ENCODE measurements at places on chromosomes 4 and X.

DNA sequence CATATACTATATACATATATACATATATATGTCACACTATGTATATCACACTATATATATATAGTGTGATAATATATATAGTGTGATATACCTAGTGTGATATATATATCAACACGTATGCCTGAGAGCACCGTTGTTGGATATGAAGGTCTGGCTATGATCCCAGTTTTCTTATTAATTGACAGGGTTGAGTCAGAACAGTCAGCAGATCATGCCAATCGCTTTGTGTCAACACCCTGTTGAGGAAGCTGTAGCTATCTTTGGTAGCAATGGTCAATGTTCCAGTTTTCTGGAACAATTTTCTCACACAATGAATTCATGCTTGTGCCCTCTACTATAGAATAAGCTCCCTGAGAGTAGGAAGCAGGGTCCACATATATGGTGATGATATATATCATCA lies 496.0 kb upstream of the AGA start:
- no peak for DNase-seq

DNA sequence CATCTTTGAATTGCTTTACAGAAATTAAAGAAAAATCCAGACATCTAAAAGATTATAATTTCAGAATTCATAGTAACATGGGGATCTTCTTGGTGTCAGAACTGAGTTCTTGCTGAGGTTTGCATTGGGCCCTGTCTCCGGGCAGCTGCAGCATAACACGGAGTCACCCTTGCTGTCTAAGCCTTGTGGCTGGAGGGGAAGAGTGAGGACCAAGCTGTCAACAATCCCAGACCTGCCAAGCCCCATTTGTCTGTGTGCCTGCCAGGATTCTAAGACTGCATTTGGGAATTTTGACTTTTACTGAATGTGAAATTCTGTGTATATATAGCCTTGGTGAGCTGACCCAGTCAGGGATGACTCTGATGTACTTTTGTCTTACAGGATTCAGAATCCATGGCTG lies 25.2 kb upstream of the NAP1L5 start:
- DNase-seq, result no peak

DNA sequence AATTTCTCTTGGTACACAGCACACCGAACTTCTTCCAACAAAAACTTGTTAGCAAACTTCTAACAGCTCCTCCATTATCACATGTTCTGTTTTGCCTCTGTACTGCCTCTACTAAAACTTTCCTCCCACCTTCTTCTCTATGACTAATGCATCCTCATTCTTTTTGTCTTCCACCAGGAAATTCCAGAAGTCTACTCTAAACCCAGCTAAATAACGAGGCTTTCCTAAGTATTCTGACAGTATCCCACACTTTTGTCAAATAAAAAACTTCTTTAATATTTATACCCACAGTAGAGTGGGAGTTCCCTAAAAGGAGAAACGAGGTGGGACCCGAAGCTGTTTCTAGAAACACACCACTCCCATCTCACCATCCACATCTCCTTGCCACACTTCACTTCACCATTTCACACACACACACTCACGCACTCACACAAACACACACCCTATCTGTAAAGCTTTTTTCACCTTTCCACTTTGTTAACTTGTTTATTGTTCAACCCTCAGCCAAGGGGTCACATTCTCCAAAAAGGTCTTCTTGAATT lies 280.3 kb downstream of the ARAP2 start:
- DNase-seq, result peak; percentile 68

DNA sequence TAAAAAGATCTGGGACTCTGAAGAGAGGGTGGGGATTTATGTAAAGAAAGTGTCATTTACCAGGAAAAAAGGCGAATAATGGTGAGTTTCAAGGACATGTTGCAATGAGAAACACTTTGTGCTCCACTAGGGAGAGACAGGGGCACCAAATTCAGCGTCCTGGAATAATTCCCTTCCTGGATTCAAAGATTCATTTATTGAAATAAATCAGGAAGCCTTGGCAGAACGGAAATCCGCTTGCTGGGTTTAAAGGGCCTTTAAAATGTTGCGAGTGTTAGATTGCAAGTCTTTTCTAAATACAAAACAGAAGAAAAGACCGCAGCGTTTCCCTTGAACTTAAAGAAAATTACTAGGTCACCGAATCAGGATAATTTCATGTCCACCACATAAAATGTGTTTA lies 3.8 kb upstream of the ZIC3 start:
- no peak for DNase-seq

DNA sequence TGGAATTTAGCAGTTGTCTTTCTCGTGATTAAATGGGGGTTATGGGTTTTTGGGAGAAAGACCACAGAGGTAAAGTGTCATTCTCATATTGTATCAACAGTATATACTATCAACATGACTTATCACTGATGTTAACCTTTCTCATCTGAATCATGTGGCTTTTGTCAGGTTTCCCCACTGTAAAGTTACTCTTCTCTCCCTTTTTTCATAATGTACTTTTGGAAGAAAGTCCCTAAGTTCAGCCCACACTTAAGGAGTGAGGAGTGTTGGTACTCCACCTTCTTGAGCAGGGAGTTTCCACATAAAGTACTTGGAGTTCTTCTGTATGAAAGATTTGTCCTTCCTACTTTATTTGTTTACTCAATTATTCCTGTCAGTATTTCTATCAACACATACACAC lies 169.9 kb downstream of the ZNF330 start:
- no peak for DNase-seq

DNA sequence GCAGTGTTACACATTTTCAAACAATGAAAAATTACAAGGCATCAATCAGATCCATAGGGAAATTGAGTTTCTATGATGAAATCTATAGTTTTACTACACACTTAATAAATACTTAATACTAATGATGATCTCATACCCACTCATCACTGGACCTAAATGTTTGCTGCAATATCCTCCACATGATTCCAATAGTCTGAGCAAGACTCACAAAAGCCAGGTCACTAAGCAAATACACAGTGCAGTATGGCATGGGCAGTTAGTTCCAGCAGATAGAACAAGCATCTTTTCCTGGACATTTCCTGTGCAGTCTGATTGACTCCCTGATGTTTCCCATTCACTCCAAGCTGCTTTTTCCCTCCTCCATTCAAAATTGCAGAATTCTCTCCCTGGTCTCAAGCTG lies 109.0 kb upstream of the ATOH1 start:
- DNase-seq, result no peak

DNA sequence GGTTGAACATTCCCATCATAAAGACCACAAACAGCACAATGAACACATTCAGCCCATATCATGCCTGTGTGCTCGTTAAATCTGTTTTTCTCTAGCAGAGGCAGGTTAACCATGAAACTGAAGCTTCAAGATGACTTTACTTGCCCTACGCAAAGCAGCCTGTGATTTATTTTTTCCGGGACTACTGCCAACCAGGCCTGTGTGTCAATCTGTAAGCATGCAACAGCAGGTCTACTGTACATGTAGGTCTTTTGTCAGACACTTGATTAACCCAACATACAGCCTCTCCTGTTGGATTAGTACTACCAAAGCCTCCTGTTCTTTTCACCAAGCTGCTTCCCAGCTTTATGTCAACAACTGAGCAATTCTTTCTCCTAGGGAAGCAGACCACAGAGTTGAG lies 85.5 kb upstream of the ACSL1 start:
- no peak for DNase-seq

DNA sequence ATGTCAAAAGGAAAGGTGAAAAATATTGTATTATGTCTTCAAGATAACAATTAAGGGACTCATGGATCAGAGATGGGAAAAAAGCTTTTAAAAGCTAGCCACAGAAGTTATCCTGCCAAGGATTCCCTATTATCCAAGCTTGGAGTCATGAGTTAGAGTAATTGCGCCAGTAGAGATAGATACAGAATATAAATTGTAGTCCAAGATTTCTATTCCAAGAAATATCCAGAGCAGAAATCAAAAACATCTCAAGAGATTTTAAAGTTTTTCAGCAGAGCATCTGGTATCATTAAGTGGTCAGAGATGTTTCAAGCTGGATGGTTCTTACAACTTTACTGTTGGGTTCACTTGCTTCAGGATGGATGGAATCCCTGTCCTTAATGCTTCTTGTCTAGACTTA lies 186.7 kb downstream of the PCDH18 start:
- DNase-seq, result no peak

- no peak for DNase-seq
These were observed 16.1 kb upstream of the USO1 start for GRCh38 chr4:75708218-75708691.

- no peak for DNase-seq
These were observed 557 bp upstream of the FAM53A start for GRCh38 chr4:1684506-1685234.

- DNase-seq, result no peak
These were observed 3.0 kb upstream of the HTRA3 start for GRCh38 chr4:8266508-8266907.

DNA sequence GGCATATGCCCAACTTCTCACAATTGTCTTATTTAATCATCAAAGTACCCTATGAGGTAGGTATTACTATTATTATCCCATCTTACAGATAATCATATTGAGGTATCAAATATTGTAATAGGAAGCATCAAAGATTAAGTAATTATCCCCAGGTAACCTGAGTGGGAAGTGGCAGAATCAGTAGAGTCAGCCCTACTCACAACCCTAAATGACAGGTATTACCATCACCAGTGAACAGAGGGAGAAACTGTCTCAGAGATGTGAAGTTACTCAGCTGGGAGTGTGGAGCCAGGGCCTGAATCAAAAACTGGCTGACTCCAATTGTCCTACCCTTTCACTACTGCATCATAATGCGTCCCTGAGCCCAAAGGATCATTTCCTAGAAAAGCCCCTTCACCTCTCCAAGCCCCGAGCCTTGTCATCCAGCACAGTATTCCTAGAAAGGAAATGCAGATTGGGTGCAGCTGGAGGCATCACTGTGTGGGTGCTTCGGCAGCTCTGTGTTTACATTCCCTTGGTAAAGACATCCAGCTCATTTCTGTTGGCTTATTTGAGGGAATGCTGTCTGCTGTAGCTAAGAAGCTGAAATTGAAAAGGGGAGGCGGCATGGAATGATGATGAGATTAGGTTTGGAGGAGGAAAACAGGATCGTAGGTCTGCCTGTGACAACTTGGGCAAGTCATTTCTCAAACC lies 72.8 kb downstream of the DHX15 start:
- peak; percentile 59 for DNase-seq

GRCh38 chrX:48919360-48919841 lies 577 bp upstream of the PIM2 start:
- no peak for DNase-seq

DNA sequence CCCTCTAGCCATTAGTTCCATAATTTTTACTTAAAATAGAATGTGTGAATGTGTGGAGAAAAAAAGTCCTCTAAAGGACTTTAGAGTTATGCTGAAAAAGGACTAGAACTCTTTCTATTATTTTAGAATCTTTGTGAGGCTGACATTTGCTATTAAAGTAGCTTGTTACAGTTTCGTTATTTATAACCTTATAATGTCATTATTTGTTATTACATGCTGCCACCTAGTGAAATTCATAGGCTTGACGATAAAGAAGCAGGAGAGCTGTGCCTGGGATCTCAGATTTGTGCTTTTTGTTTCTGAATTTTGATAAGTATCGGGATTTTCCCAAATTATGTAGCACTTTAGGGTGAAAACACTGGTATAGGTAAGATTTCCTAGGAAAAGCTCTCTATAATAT lies 38.5 kb upstream of the TAPT1 start:
- DNase-seq, result peak; percentile 38

GRCh38 chrX:18961686-18962085 lies 22.2 kb downstream of the PHKA2 start:
- no peak for DNase-seq

- DNase-seq, result no peak
These were observed 121.3 kb downstream of the GPR143 start for GRCh38 chrX:9644335-9644734.

DNA sequence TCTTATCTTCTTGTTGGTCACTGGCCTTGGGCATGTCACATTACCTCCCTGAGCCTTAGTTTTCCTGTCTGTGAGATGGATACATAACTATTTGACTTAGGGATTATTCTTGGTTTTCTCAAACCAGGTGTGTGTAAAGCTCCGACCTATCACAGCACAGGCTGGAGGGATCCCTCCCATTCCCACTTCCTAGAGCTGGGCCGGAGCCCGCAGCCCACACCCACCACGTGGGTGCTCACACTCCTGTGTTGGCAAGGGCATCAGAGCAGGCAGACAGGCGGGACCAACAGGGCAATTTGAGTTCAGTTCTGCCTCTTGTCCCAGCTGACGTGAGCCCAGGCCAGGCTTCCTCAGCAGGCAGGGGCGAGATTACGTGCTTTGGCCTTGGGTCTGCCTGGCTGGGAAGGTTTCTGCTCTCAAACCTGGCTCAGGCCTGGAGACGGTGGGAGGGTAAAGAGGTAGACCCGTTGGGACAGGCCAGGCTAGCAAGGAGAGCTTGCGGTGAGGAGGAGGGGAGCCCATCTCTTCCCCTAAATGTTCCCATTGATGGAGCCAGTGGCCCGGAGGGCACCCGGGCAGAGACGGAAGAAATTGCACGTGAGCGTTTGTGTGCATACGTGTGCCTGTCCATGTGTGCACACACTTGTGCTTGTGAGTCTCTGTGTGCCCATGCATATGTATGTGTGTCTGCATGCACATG lies 734 bp upstream of the SH3TC1 start:
- DNase-seq, result no peak

- no peak for DNase-seq
These were observed 1257.3 kb upstream of the DIAPH2 start for GRCh38 chrX:95427389-95427788.

DNA sequence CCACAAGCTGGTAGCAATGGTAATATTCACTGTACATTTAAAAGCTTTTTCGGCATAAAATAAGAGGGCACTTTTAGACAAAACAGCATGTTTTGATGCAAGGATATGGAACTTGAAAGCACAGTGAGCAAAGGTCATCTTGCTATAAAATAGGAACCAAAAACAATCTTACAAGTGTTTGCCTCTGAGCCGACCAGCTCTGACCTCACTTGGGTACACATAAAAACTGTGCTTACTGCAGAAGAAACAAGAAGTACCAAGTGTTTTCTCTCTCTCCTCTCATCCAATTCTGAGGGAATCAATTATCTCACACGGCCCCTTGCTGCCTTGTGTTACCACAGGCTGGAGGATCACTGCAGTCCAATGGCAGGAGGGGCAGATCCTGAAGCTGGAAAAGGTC lies 4.8 kb upstream of the IQSEC2 start:
- DNase-seq, result no peak

DNA sequence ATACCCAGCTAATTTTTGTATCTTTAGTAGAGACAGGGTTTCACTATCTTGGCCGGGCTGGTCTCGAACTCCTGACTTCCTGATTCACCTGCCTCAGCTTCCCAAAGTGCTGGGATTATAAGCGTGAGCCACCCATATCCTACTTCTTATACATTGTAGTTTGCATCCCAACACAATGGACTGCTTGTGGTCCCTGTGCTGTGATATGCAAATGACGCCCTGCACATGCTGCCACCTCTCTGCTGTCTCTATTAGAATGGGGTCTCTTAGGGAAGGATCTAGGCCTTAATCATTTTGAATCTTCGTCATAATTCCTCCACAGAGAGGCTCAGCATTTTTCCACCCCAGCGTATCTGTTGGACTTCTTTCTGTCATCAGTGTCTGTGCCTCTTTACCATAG lies 595.9 kb downstream of the ADGRL3 start:
- DNase-seq, result no peak

DNA sequence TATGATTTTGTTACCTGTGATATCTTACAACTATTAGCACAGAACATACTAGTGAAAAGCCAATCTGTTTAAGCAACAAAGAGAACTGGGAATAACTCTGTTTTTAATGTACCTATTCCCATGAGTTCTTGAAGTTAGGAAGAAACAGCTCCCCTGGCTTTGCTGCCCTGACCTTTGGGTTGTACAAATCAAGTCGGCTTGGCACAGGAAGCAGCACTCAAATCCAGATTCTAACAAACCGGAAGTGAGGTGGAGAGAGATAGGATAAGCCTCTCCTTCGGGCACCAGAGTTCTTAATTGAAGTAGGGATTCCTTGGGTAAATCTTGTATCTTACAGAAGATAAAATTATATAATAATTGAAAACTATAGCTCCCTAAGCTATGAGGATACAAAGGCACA lies 144.8 kb upstream of the CPEB2 start:
- DNase-seq, result no peak
